ENCODE measurements at places on chromosomes 5 and 9. TPM values are rescaled to one million over a fixed set of nuclear protein-coding genes. Genes with fewer than 3 reads are reported as not detected.

Gene CDX1
- total RNA-seq: not detected

Gene STING1
- 29.4 TPM for total RNA-seq

Gene TRPM6
- not detected for total RNA-seq

GRCh38 chr9:108217431-108218349 is 638.1 kb downstream of the ACTL7B start:
- no peak for DNase-seq

- DNase-seq: no peak
Measured at GRCh38 chr5:132812781-132813598, at the start of gene SOWAHA. Gene SOWAHA, plus strand, starts transcription at chr5:132813302. Its CDS starts 320 bp downstream, at chr5:132813622.

- DNase-seq: no peak
Measured at GRCh38 chr9:31486630-31487029, 897.8 kb upstream of the ACO1 start.

DNA sequence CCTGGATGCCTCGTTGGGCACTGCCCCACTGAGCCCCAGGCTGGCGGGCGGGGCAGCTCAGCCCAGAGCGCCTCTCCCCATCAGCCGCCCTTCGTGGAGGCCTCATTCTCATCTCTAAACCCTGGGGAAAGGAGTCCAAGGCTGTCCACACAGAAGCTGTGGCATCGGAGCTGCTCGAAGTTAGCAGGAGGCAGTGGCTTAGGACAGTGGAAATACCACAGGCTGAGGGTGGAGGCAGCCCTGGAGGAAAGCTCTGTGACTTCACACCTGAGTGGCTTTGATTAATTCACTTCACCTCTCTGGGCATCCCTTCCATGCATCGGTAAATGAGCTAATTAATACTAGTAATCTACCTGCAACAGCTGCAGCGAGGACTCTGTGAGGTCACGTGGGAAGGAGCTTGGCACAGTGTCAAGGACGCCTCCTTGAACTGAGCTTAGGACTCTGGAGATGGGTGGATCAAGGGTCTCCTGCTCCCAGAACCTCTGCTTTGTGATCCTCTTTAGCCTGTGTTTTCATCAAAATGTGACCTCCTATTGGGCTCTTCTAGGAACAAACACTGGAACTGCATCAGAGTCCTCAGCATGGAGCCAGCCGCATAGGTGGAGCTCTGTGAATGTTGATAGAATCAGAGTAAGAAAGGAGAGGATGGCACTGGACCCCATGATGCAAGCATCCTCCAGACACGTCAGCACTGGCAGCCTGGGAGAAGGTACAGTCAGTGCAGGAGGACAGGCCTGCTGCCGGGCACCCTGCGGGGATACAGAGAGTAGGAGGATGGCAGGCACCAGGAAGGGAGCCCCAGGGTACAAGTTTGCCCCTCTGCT is 842 bp upstream of the ANGPTL2 start:
- DNase-seq: no peak
